Activated T-helper 17 cell treated with anti-CD3 and anti-CD28 coated beads, Interleukin-2, amount 50 U/mL, for 72 hours (primary cell): ENCODE measurements at places on chromosomes 4 and X.
A peak's percentile ranks its signal among the peaks of the same experiment; 100 is the strongest.

DNA sequence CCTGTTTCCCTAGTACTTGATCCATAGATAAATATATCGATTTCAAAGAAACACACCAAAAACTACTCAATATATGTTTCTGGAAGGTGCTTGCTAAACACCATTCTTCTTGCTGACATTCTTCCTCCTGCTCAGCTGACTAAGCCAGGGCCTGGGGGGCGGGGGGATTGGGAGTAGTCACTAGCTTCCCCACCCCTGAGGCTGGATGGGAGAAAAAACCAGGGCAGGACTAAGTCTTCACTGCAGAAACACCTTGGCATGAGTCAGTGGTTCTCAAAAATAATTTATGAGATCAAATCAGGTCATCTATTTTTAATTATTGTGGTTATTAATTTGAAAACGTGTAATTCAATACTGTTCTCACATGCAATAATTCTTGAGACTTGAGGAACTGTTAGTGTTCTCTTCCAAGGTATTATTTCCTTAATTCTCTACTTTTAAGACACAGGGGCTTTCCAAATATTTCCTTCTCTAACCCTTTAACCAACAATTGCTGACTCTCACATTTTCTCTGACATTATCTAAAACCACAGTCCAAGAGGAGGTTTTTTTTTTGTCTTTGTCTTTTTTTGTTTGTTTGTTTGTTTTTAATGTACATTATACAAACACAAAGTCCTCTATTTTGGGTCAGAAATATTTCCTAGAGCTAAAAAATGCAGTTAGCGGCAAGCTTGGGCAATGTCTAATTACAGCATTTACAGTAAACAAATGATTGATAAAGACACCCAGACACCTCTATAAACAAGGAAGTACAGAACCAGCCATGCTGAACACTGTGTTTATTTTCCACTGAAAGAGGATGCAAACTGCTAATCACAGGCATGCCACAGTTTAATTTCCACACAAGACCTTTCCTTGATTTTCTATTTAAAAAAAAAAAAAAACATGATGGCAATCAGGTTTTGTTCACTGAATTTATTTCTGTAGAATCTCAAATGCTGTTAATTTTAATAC, 120.3 kb upstream of the USP9X start:
- no peak for ATAC-seq

DNA sequence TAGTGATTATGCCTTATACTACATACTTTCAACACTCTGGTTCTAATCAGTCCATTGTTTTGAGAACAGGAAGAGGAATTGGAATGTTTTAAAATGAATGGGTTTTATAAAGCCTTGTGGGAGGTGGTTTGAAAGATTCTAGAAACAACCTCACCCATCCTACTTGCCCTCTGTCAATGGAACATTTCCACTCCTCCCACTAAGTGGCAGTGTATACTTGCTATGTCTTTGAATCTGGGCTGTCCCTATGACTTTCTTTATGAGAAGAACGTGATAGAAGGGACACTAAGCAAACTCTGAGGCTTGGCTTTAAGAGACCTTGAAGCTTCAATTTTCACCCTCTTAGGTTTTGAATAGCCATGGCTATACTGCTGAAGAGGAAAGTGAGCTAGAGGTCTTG, 611.2 kb downstream of the PPP4R3C start:
- no peak for ATAC-seq

- ATAC-seq: no peak
Observed at GRCh38 chrX:17414027-17414658, 39.1 kb downstream of the NHS start.

- ATAC-seq: no peak
Observed at GRCh38 chrX:72127332-72127731, 4.4 kb downstream of the RTL5 start.

DNA sequence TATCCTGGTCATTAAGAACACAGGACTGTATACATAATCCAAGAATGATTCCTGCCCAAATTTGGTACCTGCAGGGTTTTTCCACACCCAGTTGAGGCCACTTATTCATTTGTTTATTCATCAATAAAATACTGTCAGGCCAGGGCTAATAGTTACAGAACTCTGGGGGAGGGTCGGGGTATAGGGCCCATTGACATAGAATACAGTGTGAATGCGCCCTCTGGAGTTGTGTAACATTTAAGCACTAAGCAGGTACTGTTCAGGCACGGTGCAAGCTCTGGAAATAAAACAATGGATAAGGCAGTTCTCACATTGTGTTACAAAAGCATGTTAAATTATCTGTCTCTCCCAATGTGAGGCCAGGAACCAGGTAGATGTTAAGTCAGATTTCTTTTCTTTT, 30.8 kb upstream of the LRBA start:
- ATAC-seq: peak; percentile 62

DNA sequence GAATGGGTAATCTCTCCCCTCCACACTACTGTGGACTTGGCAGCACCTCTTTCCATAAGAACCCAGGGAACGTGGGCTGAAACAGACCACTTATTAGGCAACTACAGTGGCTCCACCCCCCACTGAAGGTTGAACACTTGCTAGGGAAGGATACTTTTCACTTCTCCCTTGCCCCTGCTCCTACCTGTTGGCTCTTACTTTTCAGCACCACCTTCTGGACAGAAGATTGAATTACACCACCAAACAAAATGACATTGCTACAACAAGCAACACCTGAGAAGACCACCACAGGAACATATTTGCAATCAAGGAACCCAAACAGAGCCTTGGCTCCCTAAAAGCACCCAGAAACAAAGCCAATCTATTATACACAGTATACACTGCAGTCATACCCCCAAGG, 132.1 kb upstream of the CXCL13 start:
- no peak for ATAC-seq
